Cardiac ventricle fibroblast (primary cell): ENCODE measurements at places on chromosomes 11 and 22. TPM values are rescaled to one million over a fixed set of nuclear protein-coding genes. Genes with fewer than 3 reads are reported as not detected.

Gene OR10A2
- not detected in 2 replicates for total RNA-seq

Gene CNTF
- total RNA-seq, result 0.73 and 1.9 TPM in 2 replicates

Gene C11orf86
- total RNA-seq, result not detected in 2 replicates

Gene OPCML
- not detected in 2 replicates for total RNA-seq

Gene IL17REL
- not detected in 2 replicates for total RNA-seq

Gene TTLL8
- total RNA-seq, result not detected in 2 replicates

Gene ELMOD1
- total RNA-seq, result 0.31 TPM in 1 of 2 replicates, not detected in the other

Gene POTEH
- not detected in 2 replicates for total RNA-seq

Gene TEX12
- 0.31 TPM in 1 of 2 replicates, not detected in the other for total RNA-seq

Gene API5
- 41.2 and 53.6 TPM in 2 replicates for total RNA-seq

Gene KCNJ5
- not detected in 2 replicates for total RNA-seq

Gene MAJIN
- total RNA-seq, result not detected in 2 replicates

Gene LGALS1
- total RNA-seq, result 4,931 and 6,137 TPM in 2 replicates

Gene ANO5
- not detected in 2 replicates for total RNA-seq

Gene SSTR3
- not detected in 2 replicates for total RNA-seq

Gene LRRN4CL
- 8.5 and 15.5 TPM in 2 replicates for total RNA-seq

Gene MFNG
- 0.24 and 1.1 TPM in 2 replicates for total RNA-seq

Gene PRR33
- not detected in 2 replicates for total RNA-seq
